ENCODE measurements at places on chromosomes 3 and 15.

GRCh38 chr3:10157031-10157430 is 7.7 kb upstream of the IRAK2 start:
- no peak for DNase-seq

- no peak for DNase-seq
Observed at GRCh38 chr3:6182476-6182875, 678.4 kb upstream of the GRM7 start.

GRCh38 chr3:105793040-105793439 is 75.8 kb downstream of the CBLB start:
- no peak for DNase-seq

DNA sequence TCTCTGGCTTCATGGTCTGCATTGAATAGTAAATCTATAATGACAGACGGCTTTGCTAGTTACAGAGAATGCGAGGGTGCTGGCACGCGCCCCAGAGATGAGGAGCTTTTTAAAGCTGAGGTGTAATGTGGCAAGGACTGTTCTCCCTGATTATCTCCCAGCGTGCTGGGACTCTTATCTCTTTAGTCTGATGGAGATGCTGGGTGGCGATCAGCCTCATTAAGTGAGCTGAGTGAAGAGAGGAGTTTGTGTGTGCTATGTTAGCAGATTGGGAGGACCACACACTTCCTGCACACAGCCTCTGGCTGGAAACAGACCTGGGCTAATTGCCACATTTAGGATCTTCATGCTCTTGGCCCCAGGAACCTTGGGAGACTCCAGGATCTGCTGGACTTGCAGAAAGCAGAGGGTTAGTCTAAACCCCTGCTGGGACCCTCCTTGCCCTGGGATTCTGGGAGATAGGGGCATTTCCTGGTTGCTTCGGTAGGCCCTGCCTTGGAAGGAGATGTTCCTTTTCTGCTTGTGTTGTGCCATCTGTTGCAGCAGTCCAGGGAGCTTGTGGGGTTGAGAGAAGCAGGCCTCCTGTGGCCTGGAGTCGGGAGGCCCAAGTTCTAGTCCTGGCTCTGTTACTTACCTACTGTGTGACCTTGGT is 15.0 kb downstream of the PDIA5 start:
- DNase-seq = no peak

- no peak for DNase-seq
Observed at GRCh38 chr15:77715860-77716259, 83.1 kb upstream of the LINGO1 start.

All from AG09319 (cell line).